ENCODE measurements at places on chromosomes 1 and 21.

DNA sequence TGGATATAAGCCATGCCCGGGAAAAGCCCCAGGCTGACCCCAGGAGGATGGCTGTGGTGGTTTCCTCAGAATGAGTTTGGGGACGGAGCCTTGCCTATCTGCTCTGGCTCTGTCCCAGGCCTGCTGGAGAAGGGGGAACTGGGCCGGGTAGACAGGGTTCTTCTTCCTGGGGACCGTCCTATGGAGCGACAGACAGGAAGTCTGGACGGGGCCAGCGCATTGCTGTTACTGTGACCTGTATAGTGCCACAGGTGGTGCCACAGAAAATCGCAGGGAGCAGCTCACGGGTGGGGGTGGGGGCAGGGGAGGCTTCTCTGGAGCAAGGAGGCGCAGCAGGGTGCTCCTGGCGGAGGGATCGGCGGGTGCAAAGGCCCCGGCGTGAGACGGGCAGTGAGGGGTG, 36.4 kb downstream of the CFAP74 start:
- no peak for DNase-seq

DNA sequence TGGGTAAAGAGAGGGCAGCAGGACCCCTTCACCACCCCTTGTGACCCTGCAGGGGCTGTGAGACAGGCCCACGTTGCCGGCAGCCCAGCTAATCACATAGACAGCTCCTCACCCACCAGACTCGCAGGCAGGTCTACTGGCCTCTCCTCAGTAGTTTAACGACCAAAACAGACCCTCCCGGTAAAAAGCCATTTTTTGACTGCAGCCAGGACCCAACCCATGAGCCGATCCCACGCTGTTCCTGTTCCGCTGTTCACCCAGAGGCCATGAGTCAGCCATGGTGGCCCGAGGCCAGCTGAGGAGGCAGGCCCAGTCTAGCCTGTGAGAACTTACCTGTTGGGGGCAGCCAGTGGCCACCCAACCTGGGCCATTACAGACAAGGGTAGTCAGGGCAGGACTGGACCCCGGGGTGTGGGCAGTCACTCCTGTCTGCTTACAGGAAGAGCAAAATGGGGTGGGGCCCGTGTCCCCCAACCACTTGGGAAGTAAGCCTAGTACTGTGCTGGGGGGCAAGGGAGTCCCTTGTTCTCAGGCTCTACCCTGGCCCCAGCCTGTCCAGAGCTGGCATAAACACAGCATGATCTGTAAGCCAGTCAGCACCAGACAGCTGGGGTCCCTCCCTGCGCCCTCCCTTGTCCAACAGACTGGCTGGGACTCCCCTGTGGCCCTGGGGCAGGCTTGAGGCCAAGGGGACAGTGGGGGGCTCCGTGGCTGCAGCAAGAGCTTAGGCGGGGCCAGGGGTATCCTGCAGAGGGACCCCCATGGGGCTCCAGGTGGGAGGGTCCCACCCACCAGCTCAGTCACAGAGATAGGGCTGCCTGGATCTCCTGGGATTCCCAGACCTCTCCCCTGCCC, 61.9 kb downstream of the WNT9A start:
- DNase-seq, result no peak

GRCh38 chr1:35080171-35080854, 1.1 kb downstream of the ZMYM1 start:
- DNase-seq, result no peak

DNA sequence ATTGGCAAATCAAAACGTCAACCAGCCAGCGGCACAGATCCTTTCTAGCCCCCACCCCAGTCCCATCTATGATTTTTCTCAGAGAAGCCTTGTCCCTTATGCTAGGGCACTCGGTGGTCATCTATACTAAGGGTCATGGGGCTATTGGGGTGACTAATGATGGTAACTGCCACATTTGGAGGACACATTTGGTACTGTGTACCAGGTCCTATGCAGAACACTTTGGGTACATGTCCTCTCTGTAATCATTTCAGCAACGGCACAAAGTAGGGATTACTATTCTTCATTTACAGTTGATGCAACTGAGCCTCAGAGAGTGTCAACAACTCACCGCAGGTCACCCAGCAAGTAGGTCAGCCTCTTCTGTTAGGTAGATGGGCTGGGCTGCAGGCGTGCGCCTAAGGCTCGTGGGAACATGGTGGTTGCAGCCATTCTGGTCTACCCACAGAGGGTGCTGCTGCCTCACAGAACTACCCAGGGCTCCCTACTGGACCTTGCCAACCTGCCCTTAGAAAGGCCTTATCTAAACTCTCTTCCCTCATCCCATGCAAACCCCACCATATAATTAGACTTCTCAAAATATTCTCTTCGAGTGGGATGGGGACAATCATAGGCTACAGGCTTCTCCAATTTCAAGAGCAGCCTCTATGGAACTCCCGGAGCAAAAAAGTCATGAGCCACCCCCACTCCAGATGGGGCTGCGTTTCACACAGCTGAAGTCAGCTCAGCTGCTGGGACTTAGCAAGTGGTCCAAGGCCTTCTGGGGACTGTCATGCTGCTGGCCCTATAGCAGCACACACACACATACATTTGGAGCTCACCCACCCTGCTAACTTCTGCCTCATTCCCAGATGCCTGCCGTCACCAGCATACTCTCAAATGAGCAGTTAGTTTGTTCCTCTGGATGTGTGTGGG, 5.8 kb upstream of the SDHB start:
- no peak for DNase-seq

DNA sequence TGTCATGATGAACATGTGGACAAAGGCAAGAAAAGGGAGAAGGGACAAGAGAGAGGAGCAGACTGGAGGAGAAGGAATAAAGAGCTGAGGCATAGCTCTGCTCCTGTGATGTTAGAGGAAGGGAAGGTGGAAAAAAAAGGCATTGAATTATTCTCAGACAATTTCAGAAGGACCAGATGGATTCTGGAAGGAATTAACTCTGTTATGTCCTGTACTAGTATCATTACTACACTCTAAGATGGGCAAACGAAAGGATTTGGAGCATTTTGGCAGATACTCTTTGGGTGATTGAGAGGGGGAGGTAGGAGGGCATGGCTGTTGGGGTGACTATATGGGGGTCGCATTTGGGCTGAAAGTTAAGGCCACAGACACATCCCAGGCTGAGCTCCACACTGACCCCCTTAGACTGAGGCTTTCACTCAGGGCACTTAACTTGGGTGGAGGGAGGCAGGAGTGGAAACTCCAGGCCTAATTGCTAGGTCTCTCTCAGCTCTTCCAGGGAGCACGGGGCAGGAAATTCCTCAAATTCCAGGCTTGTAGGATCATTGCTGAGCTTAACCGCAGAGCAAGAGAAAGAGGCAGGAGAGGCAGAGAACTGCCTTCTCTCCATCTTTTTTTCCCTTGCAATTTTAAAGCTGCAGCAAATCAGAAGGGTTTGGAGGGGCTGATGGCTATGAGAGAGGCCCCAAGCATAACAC, 25.9 kb downstream of the KIRREL1 start:
- DNase-seq, result no peak

GRCh38 chr1:94044290-94044790, 76.6 kb downstream of the ABCA4 start:
- DNase-seq, result no peak

GRCh38 chr1:232550007-232550406, 79.9 kb downstream of the SIPA1L2 start:
- DNase-seq, result no peak

DNA sequence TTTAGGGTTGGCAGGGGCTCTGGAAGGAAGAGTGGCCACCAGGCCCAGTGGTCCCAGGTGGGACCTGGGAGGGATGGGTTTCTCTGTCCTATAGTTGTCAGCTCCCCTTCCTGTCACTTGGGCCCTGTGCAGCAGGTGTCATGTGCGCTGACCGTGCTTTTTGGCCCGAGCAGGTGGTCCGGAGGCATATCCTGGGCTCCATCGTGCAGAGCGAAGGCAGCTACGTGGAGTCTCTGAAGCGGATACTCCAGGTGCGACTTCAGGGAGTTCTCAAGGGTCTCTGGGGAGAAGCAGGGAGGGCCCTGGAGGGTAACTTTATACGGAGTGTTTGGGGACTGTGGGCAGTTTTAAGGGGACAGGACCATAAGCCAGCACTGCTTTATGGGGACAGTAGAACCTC, 82.2 kb downstream of the ARHGEF10L start:
- DNase-seq, result no peak

DNA sequence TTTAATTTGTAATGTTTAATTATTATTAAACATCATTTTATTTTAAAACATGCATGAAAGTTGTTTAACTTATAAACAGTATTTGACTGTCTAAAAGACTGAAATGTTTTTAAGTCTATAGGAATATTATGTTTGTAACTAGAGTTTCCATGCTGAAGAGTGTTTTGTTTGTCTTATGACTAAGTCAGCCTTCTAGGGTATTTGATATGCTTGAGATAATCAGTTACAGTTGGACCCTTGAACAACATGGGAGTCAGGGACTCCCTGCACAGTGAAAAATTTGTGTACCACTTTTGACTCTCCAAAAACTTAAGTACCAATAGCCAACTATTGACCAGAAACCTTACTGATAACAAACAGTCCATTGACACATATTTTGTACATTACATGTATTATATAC, 45.5 kb upstream of the KANK4 start:
- no peak for DNase-seq

- no peak for DNase-seq
These were observed 4.7 kb upstream of the LHX4 start for GRCh38 chr1:180225403-180225802.

GRCh38 chr21:37848721-37849490, 67.4 kb downstream of the KCNJ6 start:
- no peak for DNase-seq

GRCh38 chr21:35743571-35743970, 316.8 kb downstream of the SETD4 start:
- DNase-seq, result no peak

DNA sequence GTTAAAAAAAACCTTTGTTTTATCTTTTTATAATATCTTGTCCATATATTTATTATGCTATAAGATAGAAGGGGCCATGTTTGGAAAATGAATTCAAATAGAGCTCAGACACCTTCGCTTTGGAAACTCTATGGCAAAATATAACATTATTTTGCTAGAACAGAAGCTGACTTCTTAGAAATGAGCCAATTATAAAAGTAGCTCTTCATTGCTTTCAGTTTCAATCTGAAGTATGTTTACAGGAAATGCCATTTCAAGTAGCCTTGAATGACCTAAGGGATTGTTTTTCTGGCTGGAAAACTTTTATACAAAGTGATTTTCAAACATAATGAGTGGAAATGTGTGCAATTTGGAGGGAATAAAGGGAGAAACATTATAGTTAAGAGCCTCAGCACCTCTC, 37.8 kb upstream of the GBP5 start:
- DNase-seq, result no peak

GRCh38 chr21:45386728-45387371, 18.1 kb upstream of the COL18A1 start:
- no peak for DNase-seq

GRCh38 chr1:56284928-56285327, 294.4 kb downstream of the PLPP3 start:
- DNase-seq, result no peak

- no peak for DNase-seq
These were observed 41.4 kb downstream of the RNF115 start for GRCh38 chr1:145782272-145783099.

DNA sequence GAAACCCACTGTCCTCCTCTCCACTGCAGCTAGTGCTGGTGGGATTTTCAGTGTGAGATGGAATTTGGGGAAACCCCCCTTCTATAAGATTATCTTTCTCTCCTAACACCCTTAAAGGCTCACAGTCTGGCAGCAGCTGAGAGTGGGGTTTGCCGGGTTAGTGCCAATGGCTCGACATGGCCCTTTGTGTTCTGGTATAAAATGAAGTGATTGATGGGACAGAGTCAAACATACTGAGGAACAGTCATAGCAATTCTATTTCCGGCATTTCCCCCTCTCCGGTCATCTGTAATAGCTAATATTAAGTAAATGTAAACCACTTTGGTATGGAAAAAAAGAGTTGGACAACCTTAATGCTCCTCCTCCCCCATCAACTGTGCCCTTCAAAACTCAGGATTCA, 37.6 kb downstream of the TFF3 start:
- DNase-seq, result no peak

DNA sequence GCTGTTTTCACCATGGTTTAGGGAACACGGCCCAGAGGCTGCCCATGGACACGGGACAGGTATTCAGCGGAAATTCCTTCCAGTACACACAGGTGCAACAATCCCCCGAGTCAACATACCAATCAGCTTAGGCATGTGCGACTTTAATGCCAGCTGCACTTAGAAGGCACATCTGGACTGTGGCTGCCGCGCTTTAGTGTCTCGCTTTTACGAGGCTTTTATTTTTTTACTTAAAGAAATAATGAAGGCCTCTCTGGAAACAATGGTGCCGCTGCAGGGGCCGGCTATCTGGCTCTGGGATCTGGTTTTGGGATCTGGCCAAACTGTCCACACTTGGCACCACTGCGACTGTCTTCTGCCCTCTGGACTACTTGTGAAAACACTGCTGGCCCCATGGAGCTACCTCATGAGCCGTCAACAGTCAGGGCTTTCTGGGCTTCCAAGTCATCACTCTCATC, 55.5 kb downstream of the SLC66A1 start:
- DNase-seq, result no peak

DNA sequence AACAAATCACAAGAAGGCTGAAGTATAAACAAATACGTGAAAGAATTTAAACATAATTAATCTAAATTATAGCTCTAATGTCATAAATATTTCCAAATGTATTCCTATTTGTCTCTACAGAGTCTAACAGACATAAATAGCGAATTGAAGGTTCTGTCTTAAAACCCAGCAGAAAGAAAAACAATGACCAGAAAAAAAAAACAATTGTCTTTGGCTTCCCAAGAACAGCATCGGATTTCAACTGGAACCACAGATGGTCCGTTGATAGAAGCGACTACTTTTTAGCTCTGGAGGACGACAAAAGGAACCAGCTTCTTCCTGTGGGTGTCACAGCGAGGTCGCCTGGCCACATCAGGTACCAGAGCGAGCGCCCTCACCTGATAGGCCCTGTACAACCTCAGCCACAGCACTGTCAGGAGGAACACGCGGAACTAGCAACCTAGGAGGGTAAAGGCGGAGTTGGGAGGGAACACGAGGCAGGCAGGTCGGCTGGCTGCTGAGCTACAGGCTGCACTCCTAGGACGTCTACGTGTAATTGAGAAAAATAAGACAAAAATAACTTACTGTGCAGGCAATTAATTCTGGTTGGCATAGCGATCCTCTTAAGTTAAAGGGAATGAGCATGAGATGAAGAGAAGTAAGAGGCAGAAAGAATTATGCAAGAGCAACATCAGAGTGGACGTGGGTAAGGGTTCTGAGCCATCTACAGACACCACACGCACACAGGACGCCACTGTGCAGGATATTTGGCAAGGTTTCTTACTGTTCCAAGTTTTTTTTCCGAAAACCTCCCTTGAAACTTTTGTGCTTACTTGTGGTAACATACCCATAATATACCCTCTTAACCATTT, 16.7 kb upstream of the PRDM15 start:
- no peak for DNase-seq
